Hypothalamus (tissue), 51 donors: ENCODE measurements at places on chromosomes 1 and 21.

- peak; percentile 91 for DNase-seq
These were observed at the start of gene ZNF326 for GRCh38 chr1:89994805-89995597. ZNF326 (plus strand) TSS chr1:89995110; CDS start chr1:89995258, 148 bp downstream.

GRCh38 chr1:41274752-41275545 lies 32.8 kb upstream of the SCMH1 start:
- no peak for DNase-seq

- DNase-seq = no peak
These were observed 267.9 kb downstream of the HHAT start for GRCh38 chr1:210596641-210597040.

DNA sequence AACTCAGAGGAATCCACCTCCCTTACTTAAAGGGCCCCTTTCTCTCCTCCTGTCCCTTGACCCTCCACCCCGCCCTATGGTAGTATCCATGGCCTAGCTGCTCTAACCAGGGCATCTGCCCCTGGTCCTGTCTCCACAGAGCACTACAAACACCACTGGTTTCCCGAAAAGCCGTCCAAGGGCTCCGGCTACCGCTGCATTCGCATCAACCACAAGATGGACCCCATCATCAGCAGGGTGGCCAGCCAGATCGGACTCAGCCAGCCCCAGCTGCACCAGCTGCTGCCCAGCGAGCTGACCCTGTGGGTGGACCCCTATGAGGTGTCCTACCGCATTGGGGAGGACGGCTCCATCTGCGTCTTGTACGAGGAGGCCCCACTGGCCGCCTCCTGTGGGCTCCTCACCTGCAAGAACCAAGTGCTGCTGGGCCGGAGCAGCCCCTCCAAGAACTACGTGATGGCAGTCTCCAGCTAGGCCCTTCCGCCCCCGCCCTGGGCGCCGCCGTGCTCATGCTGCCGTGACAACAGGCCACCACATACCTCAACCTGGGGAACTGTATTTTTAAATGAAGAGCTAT lies 1.7 kb downstream of the BTG2 start:
- DNase-seq = peak; percentile 32

DNA sequence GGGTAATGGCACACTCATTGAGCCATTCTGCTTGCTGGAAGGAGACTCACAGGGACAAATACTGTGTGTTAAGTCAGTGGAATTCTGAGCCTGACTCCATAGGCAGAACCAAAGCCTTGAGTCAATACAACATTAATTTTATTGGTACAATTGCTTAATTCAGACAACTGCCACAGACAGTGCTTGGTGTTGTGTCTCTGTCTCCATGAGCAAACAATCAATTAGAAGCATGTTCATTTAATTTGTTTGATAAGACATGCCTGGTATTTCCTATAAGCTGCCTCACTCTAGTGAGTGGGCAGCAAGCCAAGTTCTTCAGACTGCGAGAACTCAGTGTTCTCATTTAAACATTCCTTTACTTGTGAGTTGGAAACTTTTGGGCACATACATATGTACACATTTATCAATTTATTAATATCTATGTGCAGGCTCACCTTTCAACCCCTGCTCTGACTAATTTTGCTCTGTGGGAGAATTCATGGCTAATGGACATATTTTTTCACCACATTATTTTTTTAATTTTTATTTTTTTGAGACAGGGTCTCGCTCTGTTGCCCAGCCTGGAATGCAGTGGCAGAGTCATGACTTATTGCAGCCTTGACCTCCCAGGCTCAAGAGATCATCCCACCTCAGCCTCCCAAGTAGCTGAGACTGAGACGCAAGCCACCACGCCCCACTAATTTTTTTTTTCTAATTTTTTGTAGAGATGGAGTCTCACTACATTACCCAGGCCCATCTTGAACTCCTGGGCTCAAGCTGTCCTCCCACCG lies 4.5 kb upstream of the SRSF10 start:
- DNase-seq = no peak

DNA sequence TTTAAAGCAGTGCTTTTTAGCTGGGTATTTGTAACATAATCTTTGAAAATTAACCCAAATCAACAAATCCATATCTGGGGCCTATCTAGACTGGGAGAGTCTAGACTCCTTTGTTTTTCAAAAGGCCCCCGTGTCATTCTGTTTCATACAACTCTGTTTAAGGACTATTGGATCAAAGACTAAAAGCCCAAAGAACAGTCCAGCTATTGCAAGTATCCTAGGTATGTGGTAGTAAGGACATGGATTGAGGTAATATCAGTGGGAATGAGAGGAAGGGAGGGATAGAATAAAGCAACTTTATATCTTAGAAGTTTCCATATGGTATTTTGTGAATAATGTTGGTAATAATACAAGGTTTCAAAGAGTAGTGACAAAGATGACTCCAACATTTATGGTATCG lies 18.2 kb downstream of the KIF1B start:
- no peak for DNase-seq
